ENCODE measurements at places on chromosomes 2 and 18. TPM values are rescaled to one million over a fixed set of nuclear protein-coding genes. Genes with fewer than 3 reads are reported as not detected.

DYNAP gene
- total RNA-seq: not detected

FAM161A gene
- total RNA-seq: not detected

DNA sequence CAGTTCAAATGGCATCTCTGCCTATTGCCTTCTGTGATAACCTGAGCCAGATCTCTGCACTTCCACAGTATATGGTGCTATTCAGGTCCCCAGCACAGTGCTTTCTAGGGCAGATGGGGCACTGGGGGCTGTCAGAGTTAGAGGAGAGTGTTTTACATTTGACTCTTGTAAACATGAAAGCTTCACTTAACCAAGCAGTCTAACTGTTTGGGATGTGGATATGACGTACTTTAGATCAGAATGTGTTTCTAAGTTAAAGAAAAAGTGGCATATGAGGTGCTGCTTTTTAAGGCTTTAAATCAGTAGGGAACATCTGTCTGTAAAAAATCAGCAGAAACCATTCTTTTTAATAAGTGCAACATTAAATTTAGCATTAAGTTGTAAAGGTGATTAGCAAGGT lies 75.7 kb downstream of the MYO1B start:
- no peak for DNase-seq

GRCh38 chr2:178195390-178196166 lies 1.3 kb downstream of the OSBPL6 start:
- DNase-seq: no peak

GRCh38 chr18:62715759-62716615 lies 646 bp downstream of the PHLPP1 start:
- DNase-seq: no peak

DNA sequence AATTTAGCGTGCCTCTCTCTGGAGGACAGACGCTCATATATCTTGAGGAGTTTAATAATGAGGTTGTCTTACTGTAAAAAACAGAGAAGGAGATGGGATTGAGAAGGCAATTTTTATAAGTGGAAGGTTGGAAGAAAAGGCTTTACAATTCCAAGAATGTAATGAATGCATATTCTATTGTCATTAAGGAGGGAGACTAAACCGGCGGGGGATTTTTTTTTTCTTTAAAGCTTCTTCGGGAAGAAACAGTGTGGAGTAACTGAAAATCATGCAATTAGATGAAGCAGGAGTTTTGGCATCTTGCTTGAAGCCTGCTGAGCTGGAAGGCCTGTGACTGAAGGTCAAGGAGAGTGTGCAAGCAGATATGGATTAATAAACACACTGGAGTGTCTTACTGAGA lies 124.4 kb downstream of the HRH4 start:
- DNase-seq: no peak

GRCh38 chr2:62307469-62308389 lies 111.8 kb downstream of the B3GNT2 start:
- DNase-seq: no peak

- DNase-seq: peak; percentile 84
Observed at GRCh38 chr2:71746946-71747501, 293.7 kb downstream of the DYSF start.

GRCh38 chr2:11993749-11994148 lies 247.3 kb downstream of the LPIN1 start:
- no peak for DNase-seq

Measured in ascending aorta (tissue), 2 donors.